ENCODE measurements at places on chromosomes 1 and 21. TPM values are rescaled to one million over a fixed set of nuclear protein-coding genes. Genes with fewer than 3 reads are reported as not detected.
A peak's percentile ranks its signal among the peaks of the same experiment; 100 is the strongest.

DNA sequence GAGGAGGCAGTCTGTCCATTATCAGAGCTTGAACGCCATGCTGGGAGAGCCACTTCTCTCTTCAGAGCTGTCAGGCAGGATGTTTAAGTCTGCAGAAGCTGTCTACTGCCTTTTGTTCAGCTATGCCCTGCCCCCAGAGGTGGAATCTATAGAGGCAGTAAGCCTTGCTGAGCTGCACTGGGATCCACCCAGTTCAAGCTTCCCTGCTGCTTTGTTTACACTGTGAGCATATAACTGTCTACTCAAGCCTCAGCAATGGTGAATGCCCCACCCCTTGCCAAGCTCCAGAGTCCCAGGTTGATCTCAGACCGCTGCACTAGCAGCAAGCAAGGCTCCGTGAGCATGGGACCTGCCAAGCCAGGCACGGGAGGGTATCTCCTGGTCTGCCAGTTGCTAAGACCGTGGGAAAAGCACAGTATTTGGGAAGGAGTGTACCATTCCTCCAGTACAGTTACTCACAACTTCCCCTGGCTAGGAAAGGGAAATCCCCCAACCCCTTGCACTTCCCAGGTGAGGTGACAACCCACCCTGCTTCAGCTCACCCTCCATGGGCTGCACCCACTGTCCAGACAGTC is 32.5 kb downstream of the RGS13 start:
- no peaks in the 10 kb centered on the region for H3K36me3 ChIP-seq
- no peak for DNase-seq
- no peak overlapping the region for H3K27ac ChIP-seq
- no peaks in the 10 kb centered on the region for H3K27me3 ChIP-seq

GRCh38 chr1:119859647-119860046 is 36.7 kb downstream of the ADAM30 start:
- H3K27ac ChIP-seq: no peak overlapping the region
- DNase-seq: no peak
- H3K36me3 ChIP-seq: no peaks in the 10 kb centered on the region
- no peaks in the 10 kb centered on the region for H3K27me3 ChIP-seq

- no peaks in the 10 kb centered on the region for H3K27me3 ChIP-seq
- H3K4me1 ChIP-seq: no peaks in the 10 kb centered on the region
Measured at GRCh38 chr1:24917327-24918074, 12.6 kb downstream of the RUNX3 start.

- no peak for DNase-seq
- no peaks in the 10 kb centered on the region for H3K36me3 ChIP-seq
- H3K4me3 ChIP-seq: peak within 1 kb of the TSS; percentile 57
- peaks cover 17% of the 10 kb centered on the region for H3K4me1 ChIP-seq
- H3K27ac ChIP-seq: no peak within 1 kb of the TSS
Measured at GRCh38 chr1:151839457-151840403, at the start of gene C2CD4D. C2CD4D (minus strand) TSS chr1:151839820; CDS start chr1:151838989, 831 bp downstream.

GRCh38 chr21:44298301-44298700 is 1.6 kb upstream of the PFKL start:
- DNase-seq: no peak
- H3K27me3 ChIP-seq: no peaks in the 10 kb centered on the region
- H3K4me3 ChIP-seq: no peak overlapping the region
- H3K27ac ChIP-seq: no peak overlapping the region
- H3K36me3 ChIP-seq: no peaks in the 10 kb centered on the region

DNA sequence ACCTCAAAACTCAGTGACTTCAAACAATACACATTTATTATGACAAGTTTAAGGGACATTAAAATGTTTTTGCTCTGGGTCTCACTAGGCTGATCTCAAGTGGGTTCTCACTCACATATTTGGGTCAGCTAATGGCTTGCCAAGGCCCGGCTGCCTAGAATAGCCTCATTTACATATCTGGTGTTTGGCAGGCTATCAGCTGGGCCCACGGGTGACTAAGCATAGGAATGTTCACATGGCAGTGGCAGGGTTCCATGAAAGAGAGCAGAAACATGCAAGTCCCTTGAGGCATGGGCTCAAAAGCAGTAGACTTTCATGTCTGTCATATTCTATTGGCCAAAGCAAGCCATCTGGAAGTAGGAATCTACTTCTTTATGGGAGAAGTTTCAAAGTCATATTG is 492.6 kb downstream of the KCNT2 start:
- no peak for DNase-seq
- H3K27ac ChIP-seq: no peak overlapping the region
- H3K27me3 ChIP-seq: no peaks in the 10 kb centered on the region
- H3K4me1 ChIP-seq: no peaks in the 10 kb centered on the region
- no peak overlapping the region for H3K4me3 ChIP-seq

DNA sequence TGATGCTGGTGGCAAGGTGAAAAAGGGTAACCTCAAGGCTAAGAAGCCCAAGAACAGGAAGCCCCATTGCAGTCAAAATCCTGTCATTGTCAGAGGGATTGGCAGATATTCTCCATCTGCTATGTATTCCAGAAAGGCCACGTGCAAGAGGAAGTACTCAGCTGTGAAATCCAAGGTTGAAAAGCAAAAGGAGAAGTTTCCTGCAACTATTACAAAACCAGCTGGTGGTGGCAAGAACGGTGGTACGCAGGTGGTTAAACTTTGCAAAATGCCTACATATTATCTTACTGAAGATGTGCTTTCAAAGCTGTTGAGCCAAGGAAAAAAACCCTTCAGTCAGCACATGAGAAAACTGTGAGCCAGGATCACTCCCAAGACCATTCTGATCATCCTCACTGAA is 13.7 kb upstream of the VPS45 start:
- H3K36me3 ChIP-seq: no peaks in the 10 kb centered on the region
- no peak overlapping the region for H3K4me3 ChIP-seq
- DNase-seq: no peak
- no peaks in the 10 kb centered on the region for H3K27me3 ChIP-seq
- H3K27ac ChIP-seq: no peak overlapping the region
- no peaks in the 10 kb centered on the region for H3K4me1 ChIP-seq

GRCh38 chr1:101567582-101568189 is 330.9 kb downstream of the S1PR1 start:
- H3K27me3 ChIP-seq: no peaks in the 10 kb centered on the region
- no peak overlapping the region for H3K4me3 ChIP-seq
- H3K36me3 ChIP-seq: no peaks in the 10 kb centered on the region
- H3K4me1 ChIP-seq: no peaks in the 10 kb centered on the region
- peak; percentile 44 for DNase-seq

- DNase-seq: no peak
- no peaks in the 10 kb centered on the region for H3K27me3 ChIP-seq
- no peaks in the 10 kb centered on the region for H3K4me1 ChIP-seq
- H3K36me3 ChIP-seq: no peaks in the 10 kb centered on the region
Measured at GRCh38 chr1:224683936-224684335, 67.8 kb downstream of the CNIH3 start.

DNA sequence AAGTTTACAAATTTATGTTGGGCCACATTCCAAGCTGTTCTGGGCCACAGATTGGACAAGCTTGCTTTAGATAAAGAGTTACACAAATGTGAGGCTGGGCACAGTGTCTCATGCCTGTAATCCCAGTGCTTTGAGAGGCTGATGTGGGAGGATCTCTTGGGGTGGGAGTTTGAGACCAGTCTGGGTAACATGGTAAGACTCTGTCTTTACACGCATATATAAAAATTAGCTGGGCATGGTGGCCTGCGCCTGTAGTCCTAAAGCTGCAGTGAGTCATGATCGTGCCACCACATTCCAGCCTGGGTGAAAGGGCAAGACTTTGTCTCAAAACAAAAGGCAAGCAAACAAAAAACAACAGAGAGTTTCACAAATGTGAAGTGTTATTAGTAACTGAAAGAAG is 5.9 kb upstream of the VCAM1 start:
- no peaks in the 10 kb centered on the region for H3K27me3 ChIP-seq
- H3K4me1 ChIP-seq: no peaks in the 10 kb centered on the region
- no peak for DNase-seq

DNA sequence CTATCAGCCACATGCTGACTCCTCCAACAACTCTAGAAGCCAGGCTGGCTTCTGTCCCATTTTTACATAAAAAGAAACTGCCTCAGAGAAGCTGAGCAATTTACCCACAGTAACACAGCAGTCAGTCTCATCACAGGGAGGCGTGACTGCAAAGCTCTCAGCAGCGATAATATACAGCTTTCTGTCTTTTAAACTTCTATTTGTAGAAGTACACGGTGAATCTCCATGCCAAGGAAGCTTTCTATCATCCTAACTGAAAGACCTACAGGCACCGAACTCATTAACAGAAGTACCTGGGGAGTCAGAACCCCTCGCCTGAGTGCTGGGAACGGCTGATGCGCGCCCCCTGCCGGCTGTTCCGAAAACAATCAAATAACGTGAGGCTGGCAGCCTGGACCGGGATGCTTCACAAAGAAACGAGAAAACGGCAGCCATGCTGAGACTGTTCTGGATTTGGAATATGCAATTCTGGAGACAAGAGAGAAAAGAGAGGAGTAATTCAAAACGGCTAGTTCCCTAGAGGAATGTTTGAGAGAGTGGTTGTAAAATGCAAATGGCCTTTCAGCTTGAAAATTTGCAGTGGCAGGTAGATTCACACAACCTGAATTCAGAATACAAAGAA is 43.5 kb upstream of the RAB4A start:
- H3K36me3 ChIP-seq: no peaks in the 10 kb centered on the region
- no peak overlapping the region for H3K27ac ChIP-seq
- no peak overlapping the region for H3K4me3 ChIP-seq
- H3K4me1 ChIP-seq: no peaks in the 10 kb centered on the region

Gene ZNF683
- not detected for total RNA-seq

Gene GRIK3
- total RNA-seq: not detected

Gene UROD
- total RNA-seq: 66.9 TPM

Data from right lobe of liver (tissue), 6 donors.